ENCODE measurements at places on chromosomes 11 and 22.

- DNase-seq, result no peak
Observed at GRCh38 chr11:65742353-65742752, 21.8 kb upstream of the RNASEH2C start.

GRCh38 chr11:113553915-113554314 lies 78.7 kb upstream of the DRD2 start:
- no peak for DNase-seq

DNA sequence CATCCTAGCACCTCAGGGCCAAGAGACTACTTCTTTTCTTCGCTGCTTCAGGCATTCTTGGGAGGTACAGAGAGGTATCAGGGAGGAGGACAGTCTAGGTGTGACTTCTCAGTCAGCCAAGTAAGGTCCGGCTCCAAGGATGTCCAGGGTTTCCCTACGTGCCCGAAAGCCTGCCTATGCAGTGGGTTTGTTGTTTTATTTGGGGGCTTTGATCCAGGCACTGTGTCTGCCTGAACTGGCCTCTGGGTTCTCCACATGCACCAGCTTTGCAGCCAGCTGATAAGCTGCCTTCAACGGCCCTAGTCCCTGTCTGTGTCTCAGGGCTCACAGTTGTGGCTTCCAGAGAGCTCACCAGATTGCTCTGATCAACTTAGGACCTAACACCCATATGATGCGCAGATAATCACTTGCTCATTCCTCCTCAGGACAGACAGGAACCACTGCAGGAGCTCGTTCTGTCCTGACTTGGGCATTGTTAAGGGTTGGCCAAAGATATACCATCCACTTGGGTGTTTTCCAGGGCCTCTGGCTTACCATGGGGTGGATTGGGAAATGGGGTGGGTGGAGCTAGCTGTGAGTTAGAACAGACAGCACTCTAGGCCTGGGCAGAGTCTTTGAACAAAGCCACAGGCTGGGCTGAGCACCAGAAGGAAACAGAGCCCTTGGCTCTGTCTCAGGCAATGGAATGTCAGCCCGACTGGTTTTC lies 45.5 kb upstream of the CRYBB3 start:
- no peak for DNase-seq

GRCh38 chr22:38570779-38571364 lies 889 bp upstream of the DMC1 start:
- DNase-seq, result peak; percentile 30

DNA sequence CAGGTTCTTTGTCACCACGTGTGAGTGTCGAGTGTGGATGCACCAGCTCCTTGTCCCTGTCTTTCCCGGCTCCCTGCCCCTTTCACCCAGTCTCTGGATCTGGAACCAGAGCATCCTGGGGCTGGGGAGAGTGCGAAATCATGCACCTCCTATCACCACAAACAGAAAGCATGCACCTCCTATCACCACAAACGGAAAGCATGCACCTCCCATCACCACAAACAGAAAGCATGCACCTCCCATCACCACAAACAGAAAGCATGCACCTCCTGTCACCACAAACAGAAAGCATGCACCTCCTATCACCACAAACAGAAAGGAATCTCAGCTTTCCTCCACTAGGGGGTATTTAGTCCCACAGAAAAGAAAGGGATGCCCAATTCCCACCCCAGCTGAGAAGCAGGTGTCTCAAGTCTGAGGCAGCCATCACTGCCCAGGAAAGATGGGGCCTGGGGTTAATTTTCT lies 5.9 kb upstream of the GLB1L3 start:
- DNase-seq, result no peak

GRCh38 chr11:3057069-3057963 lies at the start of gene CARS1:
TSS of gene CARS1 (minus strand) at chr11:3057423. CDS start at chr11:3057367, 56 bp downstream.
- peak; percentile 92 for DNase-seq

GRCh38 chr11:34940026-34940677 lies 23.7 kb downstream of the PDHX start:
- DNase-seq, result no peak

GRCh38 chr22:50298937-50299784 lies 8.3 kb downstream of the PLXNB2 start:
- DNase-seq, result no peak

DNA sequence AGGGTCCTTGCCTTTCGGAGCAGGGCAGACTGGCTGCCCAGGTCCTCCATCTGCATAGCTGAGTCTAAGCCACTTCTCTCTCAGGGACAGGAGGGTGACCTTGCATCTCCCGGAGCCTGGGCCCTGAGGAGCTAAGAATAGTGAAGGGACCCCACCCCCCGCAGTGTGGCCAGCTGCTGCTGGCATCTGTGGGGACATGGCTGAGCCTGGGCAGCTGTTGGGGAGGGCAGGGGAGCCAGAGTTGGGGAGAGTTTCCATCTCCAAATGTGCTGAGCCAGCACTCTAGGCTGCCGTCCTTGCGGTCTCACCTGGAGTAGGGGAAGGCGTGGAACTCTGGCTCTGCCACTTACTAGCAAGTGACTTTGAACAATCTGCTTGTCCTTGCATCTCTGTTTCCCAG lies 34.8 kb upstream of the SHISAL1 start:
- DNase-seq, result no peak

DNA sequence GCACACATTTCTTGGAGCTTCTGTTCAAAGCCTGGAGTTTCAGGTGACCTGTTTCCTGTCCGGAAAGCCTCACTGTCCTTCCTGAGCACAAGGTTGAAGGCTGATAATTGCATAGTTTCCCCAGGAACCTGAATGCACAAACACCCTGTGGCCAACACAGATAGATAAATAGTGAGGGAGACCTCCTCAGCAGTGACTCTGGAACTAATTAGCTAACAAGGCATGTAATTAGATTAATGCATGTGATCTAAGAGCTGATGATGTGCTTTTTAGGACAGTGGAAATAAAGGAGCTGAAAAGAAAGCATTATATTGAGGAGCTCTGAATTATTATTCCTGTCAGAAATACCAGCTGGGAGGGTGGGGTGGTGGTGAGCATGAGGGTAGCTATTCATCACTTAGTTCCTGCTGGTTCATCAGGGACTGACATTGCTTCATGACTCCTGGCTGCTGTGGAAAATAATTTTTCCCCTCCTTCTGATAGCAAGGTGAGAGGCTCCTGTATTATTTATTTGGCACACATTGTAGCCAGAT lies 101.1 kb downstream of the NELL1 start:
- DNase-seq, result no peak

DNA sequence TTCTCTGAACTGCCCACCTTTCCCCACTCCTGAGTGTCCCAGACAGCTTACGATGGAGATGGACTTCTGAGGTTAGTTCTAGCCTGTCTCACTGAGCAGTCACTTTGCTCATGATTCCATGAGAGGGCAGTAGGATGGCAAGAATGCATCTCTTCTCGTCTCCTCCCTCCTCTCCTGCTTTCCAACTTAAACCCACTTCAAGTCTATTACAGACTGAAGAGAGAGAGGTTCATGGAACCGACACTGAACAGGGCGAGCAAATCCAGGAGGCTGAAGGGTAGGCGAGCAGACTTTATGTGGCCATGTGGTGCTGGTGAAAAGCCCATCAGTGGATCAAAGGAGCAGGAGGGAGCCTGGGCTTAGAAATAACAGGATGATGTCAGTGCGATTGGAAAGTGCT lies 38.6 kb downstream of the CEP164 start:
- no peak for DNase-seq

GRCh38 chr11:8689726-8690255 lies 7.2 kb downstream of the RPL27A start:
- no peak for DNase-seq

- no peak for DNase-seq
Observed at GRCh38 chr11:9953994-9954626, 290.2 kb downstream of the SWAP70 start.

- no peak for DNase-seq
Observed at GRCh38 chr22:33787645-33788456, 132.4 kb downstream of the LARGE1 start.

- DNase-seq, result no peak
Observed at GRCh38 chr11:73914284-73914683, 36.5 kb upstream of the DNAJB13 start.

- DNase-seq, result no peak
Observed at GRCh38 chr11:47466701-47467250, 17.8 kb upstream of the RAPSN start.

- DNase-seq, result no peak
Observed at GRCh38 chr22:42646569-42647525, 2.3 kb downstream of the CYB5R3 start.

GRCh38 chr11:59899532-59899931 lies 20.9 kb downstream of the OOSP3 start:
- DNase-seq, result no peak

DNA sequence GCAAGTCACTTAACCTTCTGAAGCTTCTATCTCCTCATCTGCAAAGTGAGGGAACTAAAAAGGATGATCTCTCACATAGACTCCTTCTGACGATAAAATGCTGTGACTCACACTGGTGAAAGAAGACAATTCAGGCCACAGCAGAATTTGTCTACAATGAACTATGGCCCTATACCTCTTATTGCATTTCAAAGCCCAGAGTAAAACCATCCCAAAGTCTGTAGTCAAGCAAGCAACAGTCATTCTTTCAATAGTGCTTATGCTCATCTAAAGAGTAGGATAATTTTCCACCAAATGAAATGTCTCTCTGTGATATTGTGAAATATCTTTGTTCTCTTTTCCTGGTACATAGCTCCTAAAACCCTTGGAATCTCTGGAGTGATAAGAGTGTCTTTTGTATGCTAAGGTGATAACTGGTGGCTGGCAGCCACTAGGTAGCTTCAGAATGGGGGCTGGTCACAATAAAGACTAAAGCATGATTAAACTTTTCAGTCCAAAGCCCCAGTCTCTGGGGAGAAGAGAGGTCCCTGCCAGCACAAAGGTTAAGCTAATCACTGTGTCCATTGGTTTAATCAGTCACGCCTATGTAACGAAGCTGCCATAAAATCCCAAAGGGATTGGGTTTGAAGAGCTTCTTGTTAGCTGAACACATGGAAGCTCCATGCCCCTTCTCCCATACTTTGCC lies 30.8 kb downstream of the SYTL2 start:
- no peak for DNase-seq

GRCh38 chr11:44380820-44381219 lies 70.9 kb upstream of the ALX4 start:
- no peak for DNase-seq

DNA sequence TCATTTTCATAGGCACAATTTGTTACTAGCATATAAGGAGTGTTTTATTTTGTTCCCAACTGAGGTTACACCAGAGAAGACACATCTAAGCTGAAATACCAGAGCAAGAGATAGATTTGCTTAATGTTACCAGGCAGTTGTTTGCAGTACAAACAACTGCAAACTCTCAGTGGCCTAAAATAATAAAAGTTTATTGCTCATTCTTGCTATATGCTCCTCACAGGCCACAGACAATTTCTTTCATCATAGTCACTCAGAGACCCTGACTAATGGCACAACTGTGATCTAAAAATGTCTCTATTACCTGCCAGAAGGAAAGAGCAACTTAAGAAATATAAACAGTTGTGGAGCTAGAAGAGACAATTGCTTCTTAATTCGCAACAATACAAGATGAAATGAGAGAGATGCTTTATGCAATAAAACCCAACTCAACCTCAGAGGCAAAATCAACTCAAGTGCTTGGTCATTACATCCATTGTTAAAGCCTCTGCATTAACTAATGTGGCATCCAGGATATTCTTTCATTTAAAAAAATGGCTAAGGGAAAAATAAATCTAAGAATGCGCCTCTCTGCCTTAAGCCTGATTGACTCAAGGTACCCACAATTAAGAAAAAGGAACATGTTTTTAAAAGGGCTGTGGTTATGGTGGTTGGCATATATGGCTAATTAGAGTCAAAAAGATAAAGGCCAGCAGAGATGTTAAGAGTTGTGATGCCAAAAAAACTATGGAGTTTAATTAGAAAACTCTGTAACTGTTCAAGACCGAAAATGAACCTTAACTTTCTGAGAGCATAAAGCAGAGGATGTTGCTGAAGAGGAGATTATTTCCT lies 103.7 kb downstream of the CD44 start:
- no peak for DNase-seq

GRCh38 chr22:36926721-36927435 lies 13.4 kb downstream of the CSF2RB start:
- no peak for DNase-seq
